ENCODE measurements at places on chromosomes 7 and 10.

GRCh38 chr7:145902123-145902522 is 214.5 kb upstream of the CNTNAP2 start:
- DNase-seq: no peak

DNA sequence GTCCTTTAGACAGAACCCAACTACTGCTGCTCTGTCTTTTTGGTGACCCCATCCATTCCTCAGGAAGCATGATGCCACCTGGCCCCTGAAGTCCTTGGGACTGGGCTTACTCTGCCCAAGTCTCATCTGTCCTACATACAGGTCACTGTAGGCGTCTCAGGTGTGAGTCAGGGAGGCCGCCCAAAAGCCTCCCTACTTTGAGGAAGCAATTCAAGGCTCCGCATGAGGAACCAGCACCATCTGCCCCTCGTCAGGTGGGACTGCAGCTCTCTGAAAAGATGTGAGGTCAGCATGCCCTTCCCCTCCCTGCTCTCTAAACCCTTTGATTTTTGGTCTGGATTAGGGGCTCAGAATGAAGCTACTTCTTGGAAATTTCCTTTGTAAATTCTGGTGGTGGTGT is 354.8 kb downstream of the CXCL12 start:
- no peak for DNase-seq

- DNase-seq: no peak
Measured at GRCh38 chr10:126013489-126014281, 117.3 kb downstream of the FANK1 start.

- DNase-seq: no peak
Measured at GRCh38 chr7:68461430-68461829, 1136.8 kb upstream of the AUTS2 start.

GRCh38 chr7:111137296-111138192 is 46.6 kb downstream of the LRRN3 start:
- no peak for DNase-seq

DNA sequence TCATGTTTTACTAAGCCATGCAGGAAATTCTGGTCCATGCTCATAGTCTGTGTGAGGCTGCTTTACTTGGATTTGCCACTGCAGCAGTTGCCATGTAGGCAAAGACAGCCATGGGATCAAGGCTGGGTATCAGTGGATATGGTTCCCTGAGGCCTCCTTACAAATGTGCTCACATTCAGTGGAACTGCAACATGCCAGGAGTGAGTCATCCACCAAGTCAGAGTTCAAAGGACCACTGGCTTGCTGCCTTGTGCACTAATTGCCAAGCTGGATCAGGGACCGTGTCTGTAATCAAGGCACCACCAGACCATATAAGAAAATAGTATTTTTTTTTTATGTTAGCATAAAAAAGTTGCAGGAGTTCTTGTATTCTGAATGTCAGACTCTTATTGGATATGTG is 101.0 kb downstream of the CDCA7L start:
- DNase-seq: no peak

GRCh38 chr7:85829817-85830432 is 643.1 kb upstream of the SEMA3D start:
- no peak for DNase-seq

DNA sequence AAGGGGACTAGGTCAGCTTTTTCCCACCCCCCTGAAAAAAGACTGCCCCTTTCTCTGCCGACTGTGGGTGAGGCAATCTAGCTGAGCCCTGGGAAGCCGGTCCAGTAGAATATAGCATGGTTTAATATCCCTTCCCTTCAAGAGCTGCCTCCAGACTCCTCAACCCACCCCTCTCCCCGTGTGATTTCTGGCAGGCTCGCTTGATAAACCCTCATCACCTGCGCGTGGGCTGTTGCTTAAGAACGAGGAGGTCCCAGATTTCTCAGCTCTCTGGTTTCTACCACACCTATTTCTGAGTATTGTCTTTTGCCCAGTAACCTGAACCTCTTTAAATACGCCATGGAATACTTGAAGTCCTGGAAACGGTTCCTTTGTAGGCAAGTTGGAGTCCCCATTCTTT is 2.0 kb upstream of the LRRC4 start:
- DNase-seq: no peak

DNA sequence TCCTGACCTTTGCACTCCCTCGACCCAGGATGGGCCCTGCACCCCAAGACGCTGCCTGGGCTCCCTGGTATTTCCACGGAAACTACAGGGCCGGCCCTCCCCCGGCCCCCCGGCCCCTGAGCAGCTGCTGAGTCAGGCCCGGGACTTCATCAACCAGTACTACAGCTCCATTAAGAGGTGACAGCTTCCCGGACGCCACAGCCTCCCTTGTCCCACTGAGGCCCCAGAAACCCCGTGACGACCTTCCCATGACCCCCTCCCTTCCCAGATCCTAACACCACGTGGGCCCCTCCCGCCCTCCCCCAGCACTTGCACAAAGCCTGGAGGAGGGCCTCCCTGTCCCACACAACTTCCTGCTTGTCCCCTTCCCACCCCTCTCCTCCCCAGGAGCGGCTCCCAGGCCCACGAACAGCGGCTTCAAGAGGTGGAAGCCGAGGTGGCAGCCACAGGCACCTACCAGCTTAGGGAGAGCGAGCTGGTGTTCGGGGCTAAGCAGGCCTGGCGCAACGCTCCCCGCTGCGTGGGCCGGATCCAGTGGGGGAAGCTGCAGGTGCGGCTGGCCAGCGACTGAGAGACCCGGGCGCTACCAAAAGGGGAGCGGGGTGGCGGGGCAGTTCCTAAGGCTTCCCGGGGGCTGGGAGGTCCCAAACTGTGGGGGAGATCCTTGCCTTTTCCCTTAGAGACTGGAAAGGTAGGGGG is 5.7 kb downstream of the NOS3 start:
- DNase-seq: no peak

- DNase-seq: no peak
Measured at GRCh38 chr10:54826994-54827560, 26.0 kb upstream of the PCDH15 start.

DNA sequence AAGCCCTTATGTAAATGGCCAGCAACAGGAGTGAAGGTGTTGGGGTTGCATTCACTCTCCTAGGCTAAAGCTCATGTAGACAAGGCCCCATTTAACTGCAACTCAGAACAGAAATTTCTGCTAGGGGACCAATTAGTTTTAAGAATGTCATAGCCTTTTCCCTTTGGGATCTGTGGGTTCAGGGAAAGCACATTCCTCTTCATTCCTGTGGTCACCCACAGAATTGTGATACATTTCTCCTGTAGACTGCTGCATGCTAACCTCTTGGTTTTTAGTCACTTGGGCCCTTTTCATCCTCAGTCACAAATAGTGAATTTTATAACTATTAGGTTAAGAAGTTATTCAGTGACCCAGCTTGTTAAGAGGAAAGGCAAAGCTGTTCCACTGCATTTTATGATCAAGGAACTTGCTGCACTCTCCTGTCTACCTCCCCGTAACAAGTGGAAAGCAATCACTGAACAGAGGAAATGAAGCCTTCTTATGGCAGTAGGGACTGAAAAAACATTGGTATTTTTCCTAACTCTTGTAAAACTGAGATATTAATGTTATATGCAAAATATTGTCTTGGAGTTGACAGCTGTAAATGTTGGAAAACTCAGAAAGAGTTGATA is 124.9 kb downstream of the SND1 start:
- DNase-seq: peak; percentile 12

GRCh38 chr7:97857544-97857943 is 14.7 kb downstream of the ASNS start:
- no peak for DNase-seq

GRCh38 chr7:121328508-121329190 is at the start of gene WNT16:
WNT16 (plus strand) TSS chr7:121329000; CDS start chr7:121329293, 293 bp downstream.
- DNase-seq: no peak

- DNase-seq: no peak
Measured at GRCh38 chr7:158109364-158110033, 478.1 kb downstream of the PTPRN2 start.

- no peak for DNase-seq
Measured at GRCh38 chr10:29881336-29881771, 178.0 kb downstream of the JCAD start.

Data from renal cortex interstitium (tissue), 15 donors.